ENCODE measurements at places on chromosomes 16 and 17. TPM values are rescaled to one million over a fixed set of nuclear protein-coding genes. Genes with fewer than 3 reads are reported as not detected.

DNA sequence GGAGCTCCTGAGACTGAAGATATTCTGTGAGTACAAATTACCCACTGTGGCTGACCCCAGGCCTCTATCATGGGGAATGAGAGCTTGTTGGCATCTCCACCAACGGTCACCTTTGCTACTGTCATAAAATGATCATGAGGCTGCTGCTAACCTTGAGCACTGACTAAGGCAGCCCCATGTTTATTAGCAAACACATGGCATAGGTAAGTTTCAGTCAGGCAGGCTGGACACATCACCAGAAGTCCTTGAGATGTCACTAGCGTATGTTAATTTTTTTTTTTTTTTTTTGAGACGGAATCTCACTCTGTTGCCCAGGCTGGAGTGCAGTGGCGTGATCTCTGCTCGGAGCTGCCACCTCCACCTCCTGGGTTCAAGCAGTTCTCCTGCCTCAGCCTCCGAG lies 1.5 kb upstream of the GLG1 start:
- peaks cover 34% of the 10 kb centered on the region for H3K4me1 ChIP-seq
- H3K27ac ChIP-seq, result no peak overlapping the region
- no peaks in the 10 kb centered on the region for H3K27me3 ChIP-seq

- no peaks in the 10 kb centered on the region for H3K27me3 ChIP-seq
- no peak for DNase-seq
Observed at GRCh38 chr17:68054296-68054900, 18.9 kb downstream of the KPNA2 start.

GRCh38 chr17:65515512-65515911 lies 45.9 kb downstream of the AXIN2 start:
- H3K27me3 ChIP-seq, result no peaks in the 10 kb centered on the region
- peaks cover 6% of the 10 kb centered on the region for H3K4me1 ChIP-seq
- H3K4me3 ChIP-seq, result no peak overlapping the region
- no peak overlapping the region for H3K27ac ChIP-seq
- H3K36me3 ChIP-seq, result no peaks in the 10 kb centered on the region

GRCh38 chr17:81171941-81172340 lies 5.9 kb upstream of the AATK start:
- H3K4me1 ChIP-seq, result no peaks in the 10 kb centered on the region
- DNase-seq, result no peak
- H3K36me3 ChIP-seq, result no peaks in the 10 kb centered on the region
- H3K27ac ChIP-seq, result no peak overlapping the region
- H3K27me3 ChIP-seq, result no peaks in the 10 kb centered on the region

DNA sequence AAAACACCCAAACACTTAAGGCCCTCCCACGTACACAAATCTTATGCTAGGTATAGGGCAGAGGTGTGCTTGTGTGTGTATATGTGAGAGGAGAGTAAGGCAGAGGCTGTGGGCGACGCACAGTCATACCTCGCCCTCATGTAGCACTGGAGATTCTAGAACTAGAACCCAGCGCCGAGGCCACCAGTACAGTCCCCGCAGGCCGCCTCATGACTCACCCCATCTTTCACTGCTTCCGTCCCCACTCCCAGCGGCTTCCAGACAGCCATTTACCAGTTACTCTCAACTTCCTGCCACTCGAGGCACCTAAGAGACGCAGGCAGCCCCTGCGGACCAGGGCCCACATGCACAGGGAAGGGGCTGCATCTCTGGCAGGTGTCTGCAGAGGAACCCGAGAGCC lies 23.2 kb upstream of the CYTH1 start:
- H3K27ac ChIP-seq, result peak overlapping the region; percentile 54
- no peak for DNase-seq
- H3K27me3 ChIP-seq, result no peaks in the 10 kb centered on the region
- peaks cover 10% of the 10 kb centered on the region for H3K36me3 ChIP-seq
- no peak overlapping the region for H3K4me3 ChIP-seq
- H3K4me1 ChIP-seq, result peaks cover 12% of the 10 kb centered on the region

DNA sequence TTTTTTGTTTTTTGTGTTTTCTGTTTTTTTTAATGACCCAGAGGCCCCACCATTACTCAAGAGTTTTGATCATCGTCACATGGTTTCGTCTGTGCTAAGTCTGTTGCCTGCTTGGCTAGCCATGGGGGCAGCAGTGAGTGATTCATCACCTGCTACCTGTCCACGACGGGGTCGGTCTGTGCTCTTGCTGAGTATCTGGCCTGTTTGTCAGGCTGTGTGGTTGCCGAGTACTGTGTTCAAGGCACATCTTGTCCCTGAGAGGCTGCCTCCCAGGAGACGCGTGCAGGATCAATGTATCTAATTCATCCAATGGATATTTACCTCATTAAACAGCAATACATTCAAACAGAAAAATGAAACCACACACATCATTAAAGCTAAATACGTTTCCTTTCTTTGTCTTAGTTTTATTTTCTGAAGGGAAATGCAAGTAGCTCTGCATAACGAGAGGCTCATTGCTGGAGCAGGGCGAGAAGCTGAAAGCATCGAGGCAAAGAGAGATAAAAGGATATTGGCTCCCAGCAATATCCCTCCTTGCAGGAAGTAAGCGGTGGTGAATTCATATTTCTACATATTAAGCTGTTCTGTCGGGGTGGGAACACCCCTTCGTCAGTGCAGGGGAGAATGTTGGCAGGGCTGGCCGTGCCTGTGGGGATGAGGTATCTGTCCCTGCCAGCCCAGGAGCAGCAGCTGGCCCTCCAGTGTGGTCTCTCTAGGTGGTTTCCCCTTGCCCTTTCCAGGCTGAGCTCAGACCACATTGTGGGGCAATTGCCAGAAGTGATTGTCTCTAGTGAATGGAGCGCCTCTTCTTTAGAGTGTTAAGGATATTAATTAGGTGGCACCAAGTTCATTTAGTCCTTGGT lies 166.2 kb upstream of the ASIC2 start:
- H3K27me3 ChIP-seq, result no peaks in the 10 kb centered on the region
- no peak for DNase-seq
- H3K4me1 ChIP-seq, result no peaks in the 10 kb centered on the region
- H3K4me3 ChIP-seq, result no peak overlapping the region
- no peak overlapping the region for H3K27ac ChIP-seq

GRCh38 chr16:75541236-75541635 lies 5.3 kb upstream of the CHST5 start:
- H3K36me3 ChIP-seq, result peaks cover 46% of the 10 kb centered on the region
- no peaks in the 10 kb centered on the region for H3K4me1 ChIP-seq
- DNase-seq, result no peak
- H3K27ac ChIP-seq, result no peak overlapping the region
- H3K27me3 ChIP-seq, result no peaks in the 10 kb centered on the region
- H3K4me3 ChIP-seq, result no peak overlapping the region

DNA sequence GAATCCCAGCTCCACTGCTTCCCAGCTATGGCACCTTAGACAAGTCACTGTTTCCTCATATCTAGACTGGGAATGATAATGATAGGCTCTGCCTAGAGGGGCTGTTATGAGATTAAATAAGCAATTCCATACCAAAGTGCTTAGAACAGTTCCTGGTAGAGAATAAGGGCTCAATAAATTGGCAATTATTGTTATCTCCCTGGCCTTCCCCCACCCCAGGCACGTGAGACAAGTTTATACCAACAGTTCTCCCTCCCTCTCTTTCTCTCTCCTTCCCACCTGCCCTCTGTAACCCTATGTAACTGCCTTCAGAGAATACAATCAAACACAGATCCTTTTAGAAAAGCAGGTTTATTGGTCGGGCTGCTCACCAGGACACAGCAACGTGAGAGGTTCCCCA lies 13.9 kb upstream of the STAT3 start:
- H3K36me3 ChIP-seq, result no peaks in the 10 kb centered on the region
- no peak overlapping the region for H3K4me3 ChIP-seq
- no peak for DNase-seq
- peaks cover 37% of the 10 kb centered on the region for H3K4me1 ChIP-seq
- no peaks in the 10 kb centered on the region for H3K27me3 ChIP-seq

- H3K27ac ChIP-seq, result no peak overlapping the region
- no peaks in the 10 kb centered on the region for H3K4me1 ChIP-seq
- no peaks in the 10 kb centered on the region for H3K36me3 ChIP-seq
- no peaks in the 10 kb centered on the region for H3K27me3 ChIP-seq
- no peak for DNase-seq
Observed at GRCh38 chr16:83700918-83701317, 106.9 kb upstream of the HSBP1 start.

DNA sequence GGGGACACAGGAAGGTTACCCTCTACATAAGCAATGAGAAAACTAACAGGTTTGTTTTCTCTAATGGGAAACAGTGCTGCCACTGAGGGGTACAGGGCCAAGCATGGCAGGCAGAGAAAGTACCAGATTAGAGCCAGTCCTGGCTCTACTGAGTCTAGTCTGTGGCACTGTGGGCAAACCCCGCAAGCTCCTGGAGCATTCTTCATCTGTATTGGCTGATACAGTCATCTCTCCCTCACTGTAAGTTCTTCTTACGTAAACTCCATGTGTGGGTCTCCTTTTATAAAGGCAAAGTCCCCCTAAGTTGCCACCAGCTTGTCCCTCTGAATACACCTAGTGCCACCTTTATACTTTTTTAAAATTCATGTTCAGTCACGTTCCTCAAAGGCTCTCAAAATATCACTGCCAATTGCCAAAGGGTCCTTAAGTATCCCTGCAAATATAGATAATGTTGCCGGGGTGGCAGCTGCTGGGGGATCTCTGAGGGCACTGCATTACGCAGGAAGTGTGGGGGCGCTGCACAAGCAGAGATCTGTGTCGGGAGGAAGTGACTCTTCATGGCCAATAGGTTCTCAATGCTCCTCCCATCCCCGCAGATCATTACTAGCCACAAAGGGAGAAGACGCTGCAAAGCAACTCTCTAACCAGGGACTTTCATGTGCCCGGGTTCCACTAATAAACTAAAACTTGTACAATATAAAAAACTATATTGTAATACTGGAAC lies 18.8 kb downstream of the XPO6 start:
- peak overlapping the region; percentile 76 for H3K27ac ChIP-seq
- no peak for DNase-seq
- H3K27me3 ChIP-seq, result no peaks in the 10 kb centered on the region
- no peak overlapping the region for H3K4me3 ChIP-seq

DNA sequence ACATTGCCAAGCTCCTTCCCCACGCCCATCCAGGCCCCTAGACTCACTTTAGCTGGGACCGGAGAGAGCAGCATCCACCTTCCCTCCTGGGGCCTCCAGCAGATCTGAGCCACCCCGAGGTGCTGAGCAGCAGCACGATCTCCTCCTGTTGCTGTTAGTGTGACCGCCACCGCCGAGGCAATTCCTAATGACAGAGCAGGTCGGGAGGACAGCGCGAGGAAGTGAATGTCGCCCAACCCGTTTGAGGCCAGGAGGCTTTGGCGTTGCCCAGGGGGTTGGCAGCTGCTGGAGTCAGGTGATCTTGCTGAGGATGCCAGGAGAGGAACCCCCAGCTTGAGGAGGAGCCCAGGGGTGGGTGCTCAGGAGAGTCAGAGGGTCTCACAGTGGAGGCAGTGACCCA lies at the start of gene RNF222:
Gene RNF222, minus strand, starts transcription at position 192 of the 400 bp plus-strand sequence. CDS start 4,366 bp downstream, outside the sequence.
- no peaks in the 10 kb centered on the region for H3K4me1 ChIP-seq
- no peak for DNase-seq
- H3K4me3 ChIP-seq, result no peak within 1 kb of the TSS
- H3K27me3 ChIP-seq, result peaks cover 80% of the 10 kb centered on the region
- H3K36me3 ChIP-seq, result no peaks in the 10 kb centered on the region

ZNF750 gene
- total RNA-seq, result not detected

ZNF200 gene
- total RNA-seq, result 5.2 TPM

Data from tibial nerve (tissue), 4 donors.